WTC11 (cell line): ENCODE measurements at places on chromosomes 5 and 9.

DNA sequence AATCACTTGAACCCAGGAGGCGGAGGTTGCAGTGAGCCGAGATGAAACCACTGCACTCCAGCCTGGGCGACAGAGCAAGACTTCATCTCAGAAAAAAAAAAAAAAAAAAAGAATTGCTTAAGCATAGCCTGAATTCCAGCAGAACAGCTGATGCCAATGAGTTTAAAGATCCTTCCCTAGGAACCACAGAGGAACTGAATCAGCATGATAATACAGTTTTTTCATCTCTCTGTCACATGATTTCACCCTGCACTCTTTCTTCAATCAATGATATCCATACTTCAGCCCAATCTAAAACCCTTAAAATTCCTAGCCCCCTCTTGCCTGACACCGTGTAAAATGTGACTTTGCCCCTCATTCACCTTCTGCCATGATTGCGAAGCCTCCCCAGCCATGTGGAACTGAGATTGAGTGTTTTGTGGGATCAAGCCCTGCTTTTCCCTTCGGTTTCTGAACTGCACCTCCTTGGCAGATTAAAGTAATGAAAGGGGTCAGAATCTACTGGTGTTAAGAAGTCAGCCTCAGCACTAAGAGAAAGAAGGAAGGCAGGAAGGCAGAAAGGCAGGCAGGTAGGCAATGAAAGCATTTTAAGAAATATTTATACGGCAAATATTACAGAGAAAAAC lies 20.9 kb upstream of the DMXL1 start:
- no peaks in the 10 kb centered on the region for H3K36me3 ChIP-seq
- DNase-seq = no peak
- H3K4me3 ChIP-seq = no peak overlapping the region
- H3K27me3 ChIP-seq = no peaks in the 10 kb centered on the region
- H3K27ac ChIP-seq = peak overlapping the region; percentile 66

GRCh38 chr9:92407818-92408217 lies 3.4 kb upstream of the OGN start:
- peaks cover 6% of the 10 kb centered on the region; the same call in 1 of the 2 replicates for H3K4me1 ChIP-seq
- no peaks in the 10 kb centered on the region for H3K36me3 ChIP-seq
- DNase-seq = no peak
- H3K27ac ChIP-seq = no peak overlapping the region
- H3K4me3 ChIP-seq = no peak overlapping the region

- H3K36me3 ChIP-seq = no peaks in the 10 kb centered on the region
- H3K27me3 ChIP-seq = no peaks in the 10 kb centered on the region; the same call in 1 of the 2 replicates
- DNase-seq = no peak
- no peak overlapping the region for H3K27ac ChIP-seq
- H3K4me1 ChIP-seq = peaks cover 3% of the 10 kb centered on the region; the same call in 1 of the 2 replicates
These were observed 282.7 kb downstream of the ENC1 start for GRCh38 chr5:74357827-74358226.

- no peak for DNase-seq
- no peak overlapping the region for H3K27ac ChIP-seq
- H3K4me3 ChIP-seq = no peak overlapping the region
- no peaks in the 10 kb centered on the region for H3K27me3 ChIP-seq
- no peaks in the 10 kb centered on the region for H3K36me3 ChIP-seq
These were observed 177.0 kb upstream of the PTGER4 start for GRCh38 chr5:40502736-40503135.

DNA sequence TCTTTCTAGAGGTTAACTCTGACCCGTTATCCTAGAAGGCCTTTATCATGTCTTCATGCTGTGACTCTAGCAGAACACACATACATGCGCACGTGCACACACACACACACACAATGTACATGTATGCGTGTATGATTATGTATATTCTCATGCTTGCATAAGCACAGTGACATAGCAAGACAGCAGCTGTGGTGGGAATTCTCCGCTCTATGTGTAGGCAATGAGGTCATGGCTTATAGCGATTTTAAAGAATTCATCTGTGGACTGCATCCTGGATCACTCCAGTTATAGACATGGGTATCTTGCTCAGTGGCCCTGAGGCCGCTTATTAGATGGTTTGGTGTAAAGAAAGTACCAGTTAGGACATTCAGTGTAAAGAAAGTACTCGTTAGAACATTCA lies 106.2 kb downstream of the FBXL7 start:
- peak overlapping the region; percentile 68; the same call in 1 of the 2 replicates for H3K27ac ChIP-seq
- H3K36me3 ChIP-seq = no peaks in the 10 kb centered on the region
- DNase-seq = no peak
- peaks cover 27% of the 10 kb centered on the region for H3K4me1 ChIP-seq
- H3K4me3 ChIP-seq = no peak overlapping the region
- no peaks in the 10 kb centered on the region for H3K27me3 ChIP-seq

DNA sequence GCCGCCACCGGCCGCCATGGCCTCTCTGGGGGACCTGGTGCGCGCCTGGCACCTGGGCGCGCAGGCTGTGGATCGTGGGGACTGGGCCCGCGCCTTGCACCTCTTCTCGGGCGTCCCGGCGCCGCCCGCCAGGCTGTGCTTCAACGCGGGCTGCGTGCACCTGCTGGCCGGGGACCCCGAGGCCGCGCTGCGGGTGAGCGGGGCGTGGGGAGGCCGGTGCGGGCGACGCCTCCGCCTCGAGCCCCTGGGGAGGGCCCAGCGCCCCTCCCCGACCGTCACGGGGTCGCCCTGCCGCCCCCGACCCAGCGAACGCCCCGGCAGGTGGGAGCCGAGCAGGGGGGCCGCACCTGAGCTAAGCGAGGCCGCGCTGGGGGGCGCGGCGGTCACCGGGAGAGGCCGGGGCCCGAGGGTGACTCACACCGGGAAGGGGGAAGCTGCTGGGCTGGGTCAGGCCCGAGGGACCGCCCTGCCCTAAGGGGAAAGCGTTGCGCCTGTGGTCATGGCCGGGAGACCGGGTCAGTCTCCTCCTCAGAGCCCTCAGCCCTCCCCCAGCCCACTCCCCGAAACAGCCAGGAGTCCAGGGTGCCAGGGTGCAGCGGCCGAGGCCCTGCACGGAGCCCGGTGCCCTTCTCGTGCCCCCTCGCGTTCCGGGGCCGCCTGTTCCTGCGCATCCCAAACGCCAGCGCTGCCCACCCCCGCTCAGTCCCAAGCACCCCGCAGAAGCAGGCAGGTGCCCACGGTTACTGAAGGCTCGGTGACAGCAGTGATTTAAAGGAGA lies 510 bp downstream of the NOXA1 start:
- peak; percentile 27 for DNase-seq
- H3K27me3 ChIP-seq = no peaks in the 10 kb centered on the region; the same call in 1 of the 2 replicates
- H3K27ac ChIP-seq = no peak overlapping the region
- peaks cover 7% of the 10 kb centered on the region for H3K4me1 ChIP-seq
- no peaks in the 10 kb centered on the region for H3K36me3 ChIP-seq
